ENCODE measurements at places on chromosomes 4 and X. TPM values are rescaled to one million over a fixed set of nuclear protein-coding genes. Genes with fewer than 3 reads are reported as not detected.

DNA sequence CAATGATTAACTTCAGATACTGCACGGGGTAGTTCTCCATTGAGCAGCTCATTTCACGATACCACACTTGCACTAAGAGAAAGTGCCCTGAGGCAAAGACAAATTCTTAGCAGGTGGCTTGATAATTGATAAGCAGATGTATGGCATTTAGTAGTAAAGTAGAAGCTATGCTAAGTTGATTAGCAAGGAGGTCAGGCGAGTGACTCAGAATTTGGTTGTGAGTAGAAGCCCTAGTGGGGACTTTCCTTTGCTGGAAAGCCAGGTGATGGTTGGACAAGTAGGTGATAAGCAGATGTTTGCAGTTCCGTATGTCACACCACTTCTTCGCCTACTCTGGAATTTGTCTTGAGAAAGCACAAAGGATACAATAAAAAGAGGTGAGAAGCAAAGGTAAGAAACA is 58.7 kb downstream of the TLL1 start:
- ATAC-seq = no peak

DNA sequence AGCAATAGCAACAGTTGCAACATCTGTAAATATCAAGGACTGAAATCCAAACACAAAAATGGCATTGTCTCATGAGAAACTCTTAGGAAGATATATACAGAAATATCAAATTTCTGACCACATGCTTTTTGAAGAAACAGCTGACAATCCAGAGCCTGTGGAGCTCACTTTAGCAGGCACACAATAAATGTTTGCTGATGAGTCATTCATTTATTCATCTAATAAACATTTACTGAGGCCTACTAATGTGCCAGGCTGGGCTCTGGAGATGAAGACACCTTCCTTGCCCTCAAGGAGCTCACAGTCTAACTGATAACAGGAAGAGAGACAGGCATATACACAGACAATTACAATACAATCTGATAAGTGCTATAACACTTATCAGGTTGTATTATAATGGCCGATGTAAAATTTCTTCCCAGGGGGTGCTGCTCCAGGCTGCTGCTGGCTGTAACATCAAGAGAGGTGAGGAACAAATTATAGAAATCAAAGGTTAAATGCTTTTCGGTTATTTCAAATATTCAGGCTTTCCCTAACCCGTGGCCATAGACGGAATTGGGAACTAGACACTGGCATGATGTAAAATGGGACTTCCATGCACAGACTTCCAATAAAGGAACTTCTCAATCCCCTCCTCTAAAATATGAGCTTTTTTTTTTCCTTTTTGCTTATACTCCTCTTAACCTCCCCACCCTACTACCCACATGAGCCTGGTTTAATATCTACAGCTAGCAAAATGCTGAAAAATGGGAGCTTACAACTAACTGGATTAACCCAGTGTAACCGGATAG is 16.8 kb upstream of the ZCCHC13 start:
- ATAC-seq = no peak

GRCh38 chrX:39814391-39814790 is 283.4 kb downstream of the BCOR start:
- ATAC-seq = no peak

EREG gene
- total RNA-seq = 46.5 TPM

CYTL1 gene
- total RNA-seq = 0.88 TPM

XIAP gene
- total RNA-seq = 45.2 TPM

ADH1C gene
- total RNA-seq = 0.64 TPM

- no peak for ATAC-seq
Measured at GRCh38 chr4:95268819-95269565, 279.8 kb downstream of the UNC5C start.

Measured in esophagus mucosa (tissue), 1 donor.